ENCODE measurements at places on chromosomes 1 and 21.

GRCh38 chr1:244654108-244655038, 1.4 kb downstream of the DESI2 start:
- DNase-seq: no peak

- no peak for DNase-seq
Observed at GRCh38 chr21:26790296-26790695, 54.9 kb downstream of the ADAMTS1 start.

GRCh38 chr21:32599091-32599490, 13.1 kb downstream of the CFAP298 start:
- no peak for DNase-seq

GRCh38 chr1:182803846-182804245, 14.3 kb downstream of the NPL start:
- DNase-seq: no peak

DNA sequence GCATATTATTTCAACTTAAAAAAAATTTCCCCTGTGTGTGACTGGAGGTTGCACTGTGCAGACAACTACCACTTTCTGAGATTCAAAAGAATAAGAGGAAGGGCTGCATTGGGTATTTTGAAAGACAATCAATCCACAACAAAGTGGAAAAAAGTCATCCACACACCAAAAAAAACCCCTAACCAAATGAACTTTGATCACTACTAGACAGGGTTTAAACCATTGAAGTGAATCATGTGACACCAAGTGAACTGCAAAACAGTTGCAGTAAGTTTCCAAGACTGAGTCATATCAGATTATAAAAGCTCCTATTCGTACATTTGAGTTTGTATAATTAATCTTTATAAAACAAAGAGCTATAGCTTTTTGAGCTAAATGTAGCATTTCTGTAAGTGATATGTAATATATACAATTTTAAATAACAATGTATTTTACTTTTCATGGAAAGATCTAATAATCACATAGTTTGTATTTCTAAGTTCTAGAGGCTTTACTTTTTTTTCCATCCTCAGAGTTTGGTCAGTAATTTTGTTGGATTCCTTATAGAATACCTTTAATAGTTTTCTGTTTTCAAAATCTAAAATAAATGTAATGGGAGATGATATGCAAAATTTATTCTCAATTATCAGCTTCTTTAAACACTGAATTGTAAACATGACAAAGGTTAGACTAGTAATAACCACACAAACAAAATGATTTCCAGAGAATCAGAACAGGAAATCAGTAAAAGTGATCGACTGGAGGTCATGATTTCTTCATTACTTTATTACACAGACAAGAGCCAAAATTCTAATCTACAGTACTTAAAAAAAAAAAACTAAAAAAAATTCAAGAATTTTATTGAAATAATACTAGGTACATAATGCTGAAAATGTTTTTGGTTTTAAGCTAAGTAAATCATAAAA, 50.5 kb upstream of the GFI1 start:
- DNase-seq: no peak

Measured in CD4-positive, alpha-beta T cell (primary cell).